BE2C (cell line): ENCODE measurements at places on chromosomes 7 and 10.

GRCh38 chr10:96632974-96633710 is 46.3 kb upstream of the TM9SF3 start:
- DNase-seq, result no peak

DNA sequence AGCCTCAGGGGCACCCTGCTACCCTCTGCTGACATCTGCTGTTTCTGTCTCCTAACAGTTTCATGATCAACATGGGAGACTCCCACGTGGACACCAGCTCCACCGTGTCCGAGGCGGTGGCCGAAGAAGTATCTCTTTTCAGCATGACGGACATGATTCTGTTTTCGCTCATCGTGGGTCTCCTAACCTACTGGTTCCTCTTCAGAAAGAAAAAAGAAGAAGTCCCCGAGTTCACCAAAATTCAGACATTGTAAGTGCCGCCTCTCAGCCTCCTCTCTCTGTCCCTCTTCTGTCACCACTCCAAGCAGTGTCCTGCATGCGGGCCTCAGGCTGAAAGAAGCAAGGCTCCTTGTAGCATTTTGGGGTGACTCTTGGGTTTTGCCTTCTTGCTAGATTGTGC is 39.0 kb downstream of the POR start:
- no peak for DNase-seq

GRCh38 chr10:42942279-42942950 is 134.5 kb upstream of the RET start:
- no peak for DNase-seq

DNA sequence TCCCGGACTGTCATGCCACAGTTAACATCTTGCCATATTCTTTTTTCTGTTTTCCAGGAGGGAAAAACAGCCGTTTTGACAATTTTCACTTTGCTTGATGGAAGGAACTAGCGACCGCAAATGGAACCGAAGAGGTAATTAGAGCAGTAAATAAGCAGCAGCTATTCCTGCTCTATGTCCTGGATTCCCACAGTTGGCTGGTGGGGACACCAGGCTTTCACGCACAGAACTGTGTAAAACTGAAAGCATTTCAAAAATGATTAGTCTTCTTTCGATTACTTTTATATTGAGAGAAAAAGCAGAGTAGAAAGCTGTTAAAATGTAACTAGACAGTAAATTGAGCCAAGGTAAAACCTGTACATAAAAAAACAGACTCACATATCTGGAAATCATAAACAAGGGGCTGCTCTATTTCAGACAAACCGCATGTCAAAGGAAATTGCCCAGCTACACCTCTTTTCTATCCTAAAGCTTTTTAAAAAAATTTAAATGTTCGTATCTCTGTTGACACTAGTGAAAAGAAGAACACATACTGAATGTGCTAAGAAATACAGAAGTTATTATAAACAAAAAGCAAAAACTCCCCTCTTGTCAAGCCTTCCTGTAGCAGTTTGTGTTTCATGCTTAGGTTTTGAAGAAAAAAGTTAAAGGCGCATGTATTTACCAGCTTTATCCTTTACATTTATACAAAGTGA is 93.4 kb downstream of the RNF216 start:
- no peak for DNase-seq

- DNase-seq, result no peak
Observed at GRCh38 chr7:98514211-98515031, 102.7 kb upstream of the NPTX2 start.
